Left kidney (tissue), 8 donors: ENCODE measurements at places on chromosomes 1 and 21. TPM values are rescaled to one million over a fixed set of nuclear protein-coding genes. Genes with fewer than 3 reads are reported as not detected.

Gene UBASH3A
- polyA plus RNA-seq: not detected

Gene OR2L3
- not detected for polyA plus RNA-seq

Gene HEYL
- 20.6 TPM for polyA plus RNA-seq

DNA sequence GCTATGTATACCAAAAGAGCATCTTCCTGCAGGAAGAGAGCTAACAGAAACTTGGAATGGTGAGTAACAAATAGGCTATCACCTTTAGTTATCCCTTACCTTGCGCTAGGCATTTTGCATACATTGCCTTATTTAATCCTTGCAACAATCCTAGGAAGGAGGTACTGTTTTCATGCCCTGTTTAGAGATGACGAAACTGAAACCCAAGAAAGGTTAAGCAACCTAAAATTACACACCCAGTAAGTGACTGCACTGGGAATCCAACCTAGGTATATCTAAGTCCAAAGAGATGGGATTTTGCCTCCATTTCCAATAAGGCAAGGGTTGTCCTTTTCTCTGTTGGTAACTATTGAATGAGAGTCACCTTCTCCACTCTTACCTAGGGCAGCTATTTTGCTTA lies 144.5 kb downstream of the TM2D1 start:
- DNase-seq: no peak

DNA sequence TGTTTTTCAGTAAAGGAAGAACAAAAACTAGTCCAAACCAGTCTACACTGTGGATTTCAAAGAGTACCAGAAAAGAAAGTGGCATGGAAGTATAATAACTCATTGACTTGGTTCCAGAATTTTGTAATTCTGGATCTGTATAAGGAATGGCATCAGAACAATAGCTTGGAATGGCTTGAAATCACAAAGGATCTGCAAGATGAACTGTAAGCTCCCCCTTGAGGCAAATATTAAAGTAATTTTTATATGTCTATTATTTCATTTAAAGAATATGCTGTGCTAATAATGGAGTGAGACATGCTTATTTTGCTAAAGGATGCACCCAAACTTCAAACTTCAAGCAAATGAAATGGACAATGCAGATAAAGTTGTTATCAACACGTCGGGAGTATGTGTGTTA lies 21.3 kb downstream of the CHODL start:
- no peak for DNase-seq

DNA sequence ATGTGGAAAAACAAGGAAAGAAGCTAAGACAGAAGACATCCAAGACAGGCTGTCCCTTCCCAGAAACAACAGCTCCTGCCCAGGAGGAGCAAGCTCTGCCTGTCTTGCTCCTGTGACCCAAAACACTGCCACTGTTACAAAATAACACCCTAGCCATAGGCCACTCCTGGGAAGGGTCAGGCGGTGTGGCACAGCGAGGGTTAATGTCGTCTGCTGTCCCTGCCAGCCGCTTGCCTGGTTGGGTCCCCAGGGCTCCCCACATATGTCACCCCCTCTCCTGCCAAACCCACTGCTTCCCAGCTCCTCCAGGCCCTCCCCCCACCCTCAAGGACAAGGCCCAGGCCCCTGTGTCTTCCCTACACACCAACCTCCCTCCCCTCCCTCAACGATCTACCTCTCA lies 3.9 kb upstream of the NHLH1 start:
- DNase-seq: no peak

DNA sequence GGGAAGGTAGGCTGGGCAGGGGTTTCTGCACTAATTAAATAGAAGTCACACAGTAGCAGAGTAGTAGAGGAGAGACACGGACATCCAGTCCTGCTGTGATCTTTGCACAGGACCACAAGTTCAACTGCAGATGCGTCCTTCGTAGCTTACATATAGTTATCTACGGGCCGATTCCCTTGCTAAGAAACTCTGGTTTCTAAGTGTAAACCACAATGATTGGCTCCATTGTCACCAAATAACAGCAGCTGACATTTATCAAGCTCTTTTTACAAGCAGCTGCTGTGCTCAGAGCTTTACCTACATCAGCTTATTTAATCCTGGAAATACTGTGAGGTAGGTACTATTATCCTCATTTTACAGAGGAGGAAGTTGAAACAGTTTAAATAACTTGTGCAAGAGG lies 3.1 kb downstream of the SLC45A3 start:
- DNase-seq: no peak

DNA sequence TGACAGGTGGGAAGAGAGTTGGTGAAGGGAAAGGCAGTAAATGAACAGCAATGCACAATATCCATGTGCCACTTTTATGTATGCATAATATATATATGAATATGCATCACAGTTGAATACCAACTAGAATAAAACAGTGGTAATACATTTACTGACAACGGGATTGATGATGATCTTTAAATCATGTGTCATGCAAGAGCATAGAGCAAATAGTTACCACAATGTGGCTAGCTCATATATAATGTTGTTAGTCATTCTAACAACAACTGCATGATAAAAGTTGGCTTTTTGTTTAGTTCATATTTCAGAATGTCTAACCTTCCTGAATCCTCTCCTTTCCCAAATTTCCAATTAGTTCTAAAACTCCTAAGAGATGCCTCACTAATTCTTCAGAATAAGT lies 46.4 kb downstream of the GORAB start:
- DNase-seq: no peak
